ENCODE measurements at places on chromosomes 13 and 19.

- DNase-seq = peak; percentile 34
These were observed 556.3 kb upstream of the ARGLU1 start for GRCh38 chr13:107124129-107124718.

DNA sequence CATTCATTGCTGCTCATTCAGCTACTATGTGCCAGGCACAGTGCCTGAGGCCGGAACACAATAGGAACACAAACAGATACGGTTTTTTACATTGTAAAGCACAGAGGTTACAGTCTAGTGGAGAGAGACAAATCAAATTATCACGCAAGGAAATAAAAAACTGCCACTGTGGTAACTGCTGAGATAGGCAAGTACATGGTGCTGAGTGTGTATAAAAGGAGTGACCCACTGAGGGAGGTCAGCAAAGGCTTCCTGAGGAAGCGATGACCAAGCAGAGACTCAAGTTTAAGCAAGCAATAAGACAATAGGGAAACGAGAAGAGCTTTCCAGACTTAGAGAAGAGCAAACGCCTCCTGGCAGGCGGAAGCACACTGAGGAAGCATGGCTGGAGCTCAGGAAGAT is 56.4 kb downstream of the NUFIP1 start:
- DNase-seq = peak; percentile 88

DNA sequence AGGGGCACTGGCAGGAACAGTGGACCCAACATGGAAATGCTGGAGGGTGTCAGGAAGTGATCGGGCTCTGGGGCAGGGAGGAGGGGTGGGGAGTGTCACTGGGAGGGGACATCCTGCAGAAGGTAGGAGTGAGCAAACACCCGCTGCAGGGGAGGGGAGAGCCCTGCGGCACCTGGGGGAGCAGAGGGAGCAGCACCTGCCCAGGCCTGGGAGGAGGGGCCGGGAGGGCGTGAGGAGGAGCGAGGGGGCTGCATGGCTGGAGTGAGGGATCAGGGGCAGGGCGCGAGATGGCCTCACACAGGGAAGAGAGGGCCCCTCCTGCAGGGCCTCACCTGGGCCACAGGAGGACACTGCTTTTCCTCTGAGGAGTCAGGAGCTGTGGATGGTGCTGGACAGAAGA is 4.1 kb downstream of the KLK2 start:
- DNase-seq = no peak

DNA sequence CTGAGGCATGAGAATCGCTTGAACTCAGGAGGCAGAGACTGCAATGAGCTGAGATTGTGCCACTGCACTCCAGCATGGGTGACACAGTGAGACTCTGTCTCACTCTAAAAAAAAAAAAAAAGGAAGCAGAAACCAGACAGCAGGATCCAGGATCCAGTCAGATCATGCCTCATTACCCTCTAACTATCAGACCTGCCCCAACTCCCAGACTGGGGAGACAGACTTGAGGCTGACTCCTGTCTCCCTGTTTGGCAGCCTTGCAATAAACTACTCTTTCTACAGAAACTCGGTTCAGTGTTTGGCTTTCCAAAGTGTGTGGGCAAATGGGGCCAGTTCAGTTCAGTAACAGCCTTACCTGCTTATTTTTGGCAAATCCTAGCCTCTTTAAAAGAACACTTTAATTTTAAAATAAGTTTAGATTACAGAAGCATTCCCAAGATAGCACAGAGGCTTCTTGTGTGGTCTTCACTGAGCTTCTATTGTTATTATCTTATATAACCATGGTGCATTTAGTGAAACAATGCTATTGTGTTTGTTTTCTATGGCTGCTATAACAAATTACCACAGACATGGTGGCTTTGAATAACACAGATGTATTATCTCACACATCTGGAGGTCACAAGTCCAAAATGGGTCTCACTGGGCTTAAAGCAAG is 18.5 kb downstream of the RASL11A start:
- no peak for DNase-seq

DNA sequence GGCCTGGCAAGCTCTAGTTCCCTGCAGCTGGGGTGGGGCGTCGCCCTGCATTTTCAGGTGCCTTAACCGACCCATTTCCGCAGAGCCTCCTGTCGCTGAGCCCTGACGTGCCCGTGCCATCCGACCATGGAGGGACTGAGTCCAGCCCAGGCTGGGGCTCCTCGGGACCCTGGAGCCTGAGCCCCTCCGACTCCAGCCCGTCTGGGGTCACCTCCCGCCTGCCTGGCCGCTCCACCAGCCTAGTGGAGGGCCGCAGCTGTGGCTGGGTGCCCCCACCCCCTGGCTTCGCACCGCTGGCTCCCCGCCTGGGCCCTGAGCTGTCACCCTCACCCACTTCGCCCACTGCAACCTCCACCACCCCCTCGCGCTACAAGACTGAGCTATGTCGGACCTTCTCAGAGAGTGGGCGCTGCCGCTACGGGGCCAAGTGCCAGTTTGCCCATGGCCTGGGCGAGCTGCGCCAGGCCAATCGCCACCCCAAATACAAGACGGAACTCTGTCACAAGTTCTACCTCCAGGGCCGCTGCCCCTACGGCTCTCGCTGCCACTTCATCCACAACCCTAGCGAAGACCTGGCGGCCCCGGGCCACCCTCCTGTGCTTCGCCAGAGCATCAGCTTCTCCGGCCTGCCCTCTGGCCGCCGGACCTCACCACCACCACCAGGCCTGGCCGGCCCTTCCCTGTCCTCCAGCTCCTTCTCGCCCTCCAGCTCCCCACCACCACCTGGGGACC is 1.2 kb downstream of the ZFP36 start:
- no peak for DNase-seq

GRCh38 chr13:44197791-44198770 is 175.5 kb upstream of the SERP2 start:
- no peak for DNase-seq

DNA sequence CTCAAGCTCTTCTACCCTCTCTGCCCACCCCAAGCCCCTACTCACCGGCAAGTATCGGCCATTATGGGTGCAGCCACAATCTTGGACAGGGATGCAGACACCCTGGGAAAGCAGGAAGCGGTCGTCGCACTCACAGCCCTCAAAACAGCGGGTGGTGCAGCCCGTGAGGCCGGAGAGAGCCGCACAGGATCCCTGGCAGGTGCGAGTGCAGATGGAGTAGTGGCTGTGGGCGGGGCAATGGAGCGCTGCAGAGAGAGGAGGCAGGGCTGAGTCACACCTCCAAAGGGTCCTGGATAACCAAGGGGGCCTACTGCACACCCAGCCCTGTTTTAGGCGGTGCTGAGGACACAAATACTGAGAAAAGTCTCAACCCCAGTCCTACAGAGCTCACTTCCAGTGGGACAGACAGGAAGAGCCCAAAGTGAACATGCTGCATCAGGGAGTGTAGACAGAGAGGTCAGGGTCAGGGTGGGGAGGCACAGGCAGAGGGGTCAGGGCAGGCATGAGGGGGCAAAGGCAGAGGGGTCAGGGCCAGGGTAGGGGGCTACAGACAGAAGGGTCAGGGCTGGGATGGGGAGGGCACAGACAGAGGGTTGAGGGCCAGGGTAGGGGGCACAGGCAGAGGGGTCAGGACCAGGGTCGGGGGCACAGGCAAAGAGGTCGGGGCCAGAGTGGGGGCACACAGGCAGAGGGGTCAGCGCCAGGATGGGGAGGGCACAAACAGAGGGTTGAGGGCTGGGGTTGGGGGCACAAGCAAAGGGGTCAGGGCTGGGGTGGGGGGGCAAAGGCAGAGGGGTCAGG is 24.2 kb upstream of the FBL start:
- no peak for DNase-seq

DNA sequence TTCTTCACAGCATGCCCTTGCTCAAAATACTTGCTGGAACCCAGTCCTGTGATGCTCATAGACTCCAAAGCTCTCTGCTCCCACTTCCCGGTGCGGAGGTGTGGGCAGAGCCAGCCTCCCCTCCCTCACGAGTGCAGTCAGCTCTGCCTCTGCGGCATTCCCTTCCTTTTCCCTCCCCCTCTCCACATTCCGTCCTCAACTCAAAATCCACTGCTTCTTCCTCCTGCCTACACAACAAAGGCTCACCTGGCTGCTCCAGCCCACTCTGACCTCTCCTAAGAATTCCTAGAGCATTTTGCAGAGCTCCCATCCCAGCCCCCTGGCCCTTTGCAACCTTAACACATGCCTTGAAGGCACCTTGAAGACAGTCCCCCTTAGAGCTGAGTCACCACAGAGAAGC is 527.9 kb downstream of the MYO16 start:
- no peak for DNase-seq

DNA sequence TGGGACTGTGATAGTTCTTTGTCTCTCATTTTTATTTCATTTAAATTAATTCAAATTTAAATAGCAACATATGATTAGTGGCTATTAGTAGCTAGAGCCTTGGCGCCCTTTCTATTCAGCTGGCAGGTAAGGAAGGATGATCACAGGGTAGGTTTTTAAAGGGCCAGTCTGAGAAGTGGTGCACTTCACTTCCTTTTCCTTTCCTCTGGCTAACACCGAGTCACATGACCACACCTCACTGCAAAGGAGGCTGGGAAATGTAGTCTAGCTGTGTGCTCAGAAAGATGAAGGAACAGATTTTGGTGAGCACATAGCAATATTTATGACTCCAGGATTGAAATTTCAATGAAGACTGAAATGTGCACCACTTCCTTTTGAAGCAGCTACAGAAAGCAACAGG is 128.7 kb downstream of the TSHZ3 start:
- DNase-seq = no peak

GRCh38 chr19:35008891-35009341 is 8.8 kb downstream of the GRAMD1A start:
- DNase-seq = no peak

GRCh38 chr13:42377640-42378382 is 105.9 kb downstream of the AKAP11 start:
- no peak for DNase-seq

- DNase-seq = no peak
These were observed 316.0 kb downstream of the PCDH9 start for GRCh38 chr13:66914155-66914554.

DNA sequence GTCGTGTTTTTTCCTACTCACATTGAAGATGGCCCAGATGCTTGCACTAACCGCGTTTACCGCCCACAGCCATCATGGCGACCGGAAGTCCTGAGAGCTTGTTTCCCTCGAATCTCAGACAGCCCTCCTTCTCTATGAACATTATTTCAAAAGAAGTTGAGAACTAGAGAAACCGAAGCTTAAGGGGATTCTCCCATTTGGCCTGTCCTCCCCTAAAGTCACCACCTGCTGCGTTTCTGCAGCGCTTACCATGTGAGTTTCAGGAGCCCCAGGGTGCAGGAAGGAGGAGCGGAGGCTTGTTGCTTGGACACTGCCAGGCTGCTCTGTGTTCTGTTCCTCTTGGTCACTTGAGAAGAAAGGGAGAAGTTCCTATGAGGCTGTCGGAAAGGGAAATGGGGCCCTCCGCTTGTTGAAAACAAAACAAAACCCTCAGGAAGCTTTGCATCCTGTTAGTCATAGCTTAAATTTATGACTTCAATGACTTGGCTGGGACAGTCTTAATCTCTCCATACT is 6.2 kb downstream of the CARD8 start:
- peak; percentile 97 for DNase-seq

DNA sequence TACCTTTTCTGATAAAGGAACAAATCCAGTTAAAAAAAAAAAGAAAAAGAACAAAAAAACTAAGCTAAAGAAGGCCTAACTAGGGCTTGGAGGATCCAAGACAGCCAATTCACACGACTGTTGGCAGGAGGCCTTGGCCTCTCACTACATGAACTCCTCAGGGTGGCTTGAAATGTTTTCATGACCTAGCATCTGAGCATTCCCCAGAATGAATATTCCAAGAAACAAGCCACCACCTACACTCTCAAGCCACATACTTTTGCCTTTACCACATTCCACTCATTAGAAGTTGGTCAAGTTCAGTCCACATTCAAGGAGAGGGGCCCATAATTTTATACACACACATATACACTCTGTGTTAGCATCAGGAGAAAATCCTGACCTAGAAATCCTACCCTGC is 97.6 kb upstream of the SIAH3 start:
- no peak for DNase-seq

- DNase-seq = no peak
These were observed 14.2 kb downstream of the OR7A17 start for GRCh38 chr19:14871619-14872230.

GRCh38 chr13:36395280-36395679 is 37.0 kb upstream of the CCNA1 start:
- DNase-seq = no peak

DNA sequence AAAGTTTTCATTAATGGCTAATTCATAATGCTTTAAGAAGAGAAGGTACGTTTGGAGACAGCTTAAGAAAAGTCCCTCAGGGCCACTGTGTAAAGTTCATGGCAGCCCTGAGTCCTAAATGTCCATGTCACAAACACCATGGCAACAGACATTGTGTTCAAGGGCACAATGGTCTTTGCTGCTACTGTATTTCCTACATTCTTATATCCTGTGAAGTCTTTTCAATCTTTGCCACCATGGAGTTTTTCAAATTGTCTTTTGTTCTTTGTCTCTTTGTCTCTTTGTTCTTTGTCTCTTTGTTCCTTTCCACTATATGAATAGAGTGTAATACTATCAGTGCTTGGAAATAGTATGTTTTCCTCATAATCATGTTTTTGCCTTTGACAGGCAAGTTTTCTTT is 178.8 kb downstream of the VWA8 start:
- no peak for DNase-seq

DNA sequence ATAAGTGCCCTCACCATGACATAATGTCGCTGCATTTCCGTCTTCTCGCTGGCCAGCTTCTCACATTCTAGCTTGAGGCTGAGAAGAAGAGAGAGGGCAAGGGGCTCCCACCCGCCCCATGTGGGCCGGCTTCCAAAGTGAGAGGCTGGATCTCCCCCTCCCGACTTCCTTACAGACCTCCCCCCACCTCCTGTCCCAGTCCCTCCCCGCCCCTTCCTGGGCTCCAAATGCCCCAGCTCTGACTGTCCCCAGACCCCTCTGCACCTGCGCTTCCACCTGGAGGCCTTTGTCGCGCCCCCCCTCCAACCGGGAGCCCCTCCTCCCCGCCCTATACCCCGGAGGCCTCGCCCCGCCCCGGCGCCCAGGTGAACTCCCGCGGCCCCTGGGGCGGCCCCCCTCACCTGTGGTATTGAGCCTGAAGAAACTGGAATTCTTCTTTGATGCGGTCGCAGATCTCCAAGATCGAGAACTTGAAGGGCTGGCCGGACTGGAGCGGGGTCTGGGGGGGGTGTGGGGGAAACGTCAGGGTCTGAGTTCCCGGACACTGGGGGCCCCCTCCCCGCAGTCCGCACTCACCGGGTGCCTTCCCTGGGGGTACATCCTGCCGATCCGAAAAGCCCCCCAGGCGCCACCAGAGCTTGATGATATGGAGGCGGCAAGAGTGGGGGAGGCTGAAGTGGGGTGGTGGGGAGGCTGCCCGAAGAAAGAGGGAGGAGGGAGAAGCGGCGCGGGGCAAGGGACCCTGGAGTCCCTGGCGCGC is 595 bp downstream of the TLE2 start:
- DNase-seq = no peak

GRCh38 chr19:56111601-56112312 is 9.3 kb downstream of the ZNF787 start:
- DNase-seq = no peak

GRCh38 chr19:28301961-28302360 is 911.0 kb downstream of the UQCRFS1 start:
- DNase-seq = no peak

GRCh38 chr13:40458720-40458990 is 207.8 kb downstream of the FOXO1 start:
- no peak for DNase-seq

All from glomerular endothelial cell (primary cell).